ENCODE measurements at places on chromosomes 4 and X.

DNA sequence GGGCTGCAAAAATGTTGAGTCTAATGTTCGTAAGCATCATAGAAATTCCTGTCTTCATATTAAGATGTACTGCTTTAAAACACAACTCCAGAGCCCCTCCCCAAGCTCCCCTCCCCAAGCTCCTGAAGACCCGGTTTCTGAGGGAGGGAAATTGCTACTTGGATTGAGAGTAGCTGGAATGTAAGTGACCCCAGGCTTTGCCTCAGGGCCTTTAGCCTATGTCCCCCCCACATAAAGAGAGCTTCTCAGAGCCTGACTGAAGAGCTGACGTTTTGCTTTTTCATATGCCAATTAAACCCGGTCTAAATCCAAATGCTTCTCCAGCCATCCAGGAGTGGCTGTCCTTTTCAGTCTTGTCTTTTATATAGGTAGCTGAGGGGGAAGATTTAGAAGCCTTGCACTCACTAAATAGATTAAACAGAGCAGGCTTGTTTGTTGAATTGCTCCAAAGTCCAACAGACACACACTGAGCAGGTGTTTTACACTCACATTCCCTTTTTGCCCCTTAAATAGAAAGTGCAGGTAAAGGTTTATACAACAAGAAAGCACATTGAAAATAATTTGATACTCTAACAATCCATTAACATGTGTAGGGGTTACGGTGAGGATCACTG, 19.6 kb downstream of the ARX start:
- no peak overlapping the region for H3K4me3 ChIP-seq
- no peaks in the 10 kb centered on the region for H3K4me1 ChIP-seq
- H3K36me3 ChIP-seq, result no peaks in the 10 kb centered on the region
- no peak for DNase-seq

GRCh38 chr4:74431113-74431826, 13.7 kb upstream of the AREG start:
- no peaks in the 10 kb centered on the region for H3K27me3 ChIP-seq
- H3K4me1 ChIP-seq, result no peaks in the 10 kb centered on the region
- H3K27ac ChIP-seq, result no peak overlapping the region

DNA sequence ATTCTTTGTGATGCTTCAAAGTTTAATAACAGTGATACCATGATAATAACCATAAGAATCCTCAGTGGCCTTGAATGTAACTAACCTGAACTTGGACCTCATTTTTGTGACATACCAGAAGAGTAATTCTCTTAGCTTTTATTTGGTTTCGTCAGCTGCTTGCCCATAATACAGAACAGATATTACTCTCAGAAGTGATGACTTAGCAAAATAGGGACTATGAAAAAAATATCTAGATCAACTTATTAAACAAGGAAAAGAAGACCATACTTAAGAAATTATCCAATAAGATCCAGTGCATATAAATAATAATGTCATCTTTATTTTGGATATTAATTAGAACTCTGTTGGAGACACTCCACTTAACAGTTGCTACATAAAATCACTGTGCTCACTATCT, 236.9 kb upstream of the GPC4 start:
- H3K4me1 ChIP-seq, result peaks cover 15% of the 10 kb centered on the region
- no peak for DNase-seq
- no peak overlapping the region for H3K27ac ChIP-seq
- no peaks in the 10 kb centered on the region for H3K27me3 ChIP-seq
- no peaks in the 10 kb centered on the region for H3K36me3 ChIP-seq

DNA sequence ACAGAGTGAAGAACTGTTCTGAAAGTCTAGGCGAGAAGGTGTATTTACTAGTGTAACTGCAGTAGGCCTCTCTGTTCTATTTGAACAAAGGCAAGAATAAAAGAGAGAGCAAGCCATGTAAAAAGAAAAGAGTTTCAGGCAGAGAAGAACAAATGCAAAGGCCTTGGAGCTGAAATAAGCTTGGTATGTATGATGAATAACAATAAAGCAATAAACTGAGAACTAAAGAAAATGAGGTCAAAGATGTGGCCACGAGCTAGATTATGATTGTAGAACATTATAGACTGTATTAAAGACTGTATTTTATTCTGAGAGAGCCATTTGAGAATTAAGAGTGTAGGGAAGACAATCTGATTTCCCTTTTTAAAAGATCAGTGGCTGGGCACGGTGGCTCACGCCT, 160.5 kb downstream of the LRBA start:
- DNase-seq, result no peak
- H3K4me3 ChIP-seq, result no peak overlapping the region
- H3K36me3 ChIP-seq, result no peaks in the 10 kb centered on the region
- H3K27ac ChIP-seq, result no peak overlapping the region
- H3K27me3 ChIP-seq, result no peaks in the 10 kb centered on the region
- no peaks in the 10 kb centered on the region for H3K4me1 ChIP-seq

GRCh38 chrX:81231476-81231875, 29.6 kb downstream of the SH3BGRL start:
- H3K4me3 ChIP-seq, result no peak overlapping the region
- H3K36me3 ChIP-seq, result no peaks in the 10 kb centered on the region

GRCh38 chr4:139834226-139834662, 168.6 kb downstream of the MGST2 start:
- H3K36me3 ChIP-seq, result no peaks in the 10 kb centered on the region
- H3K4me1 ChIP-seq, result no peaks in the 10 kb centered on the region
- no peaks in the 10 kb centered on the region for H3K27me3 ChIP-seq
- no peak for DNase-seq

DNA sequence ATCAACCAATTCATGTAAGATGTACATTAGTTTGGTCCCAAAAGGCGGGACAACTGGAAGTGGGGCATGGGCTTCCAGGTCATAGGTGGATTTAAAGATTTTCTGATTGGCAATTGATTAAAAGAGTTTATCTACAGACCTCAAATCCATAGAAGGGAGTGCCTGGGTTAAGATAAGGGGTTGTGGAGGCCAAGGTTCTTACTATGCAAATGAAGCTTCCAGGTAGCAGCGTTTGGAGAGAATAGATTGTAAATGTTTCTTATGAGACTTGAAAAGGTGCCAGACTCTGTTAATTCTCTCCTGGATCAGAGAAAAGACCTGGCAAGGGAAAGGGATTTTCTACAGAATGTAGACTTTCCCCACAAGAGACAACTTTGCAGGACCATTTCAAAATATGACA, 2.4 kb downstream of the MGST2 start:
- peaks cover 29% of the 10 kb centered on the region for H3K4me1 ChIP-seq
- no peak for DNase-seq
- H3K36me3 ChIP-seq, result no peaks in the 10 kb centered on the region
- no peaks in the 10 kb centered on the region for H3K27me3 ChIP-seq
- no peak overlapping the region for H3K4me3 ChIP-seq

DNA sequence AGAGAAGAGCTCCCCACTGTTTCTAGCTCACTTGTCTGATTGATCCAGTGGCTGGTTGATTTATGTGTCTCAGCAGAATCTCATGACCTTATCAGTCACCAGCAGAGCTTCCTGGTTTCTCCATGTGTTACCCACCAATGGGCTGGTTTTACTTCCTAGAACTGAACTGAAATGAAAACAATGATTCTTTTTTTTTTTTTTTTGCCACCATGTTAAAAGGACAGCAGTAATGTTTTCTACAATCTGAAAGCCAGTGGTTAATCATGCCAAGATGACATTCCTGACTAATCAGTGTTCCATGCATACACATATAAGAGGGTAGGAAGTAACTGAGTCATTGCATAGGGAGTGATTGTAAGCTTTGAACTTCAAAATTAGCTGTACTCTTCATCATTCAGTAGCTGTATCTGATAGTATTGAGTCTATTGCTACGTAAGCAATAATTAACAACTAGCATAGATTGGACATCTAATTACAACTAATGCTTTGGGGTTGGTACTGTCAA, 67.7 kb downstream of the SLC4A4 start:
- no peak for DNase-seq
- no peaks in the 10 kb centered on the region for H3K4me1 ChIP-seq
- H3K27me3 ChIP-seq, result no peaks in the 10 kb centered on the region

- DNase-seq, result no peak
- H3K4me3 ChIP-seq, result no peak overlapping the region
- no peaks in the 10 kb centered on the region for H3K4me1 ChIP-seq
- no peaks in the 10 kb centered on the region for H3K27me3 ChIP-seq
- H3K27ac ChIP-seq, result no peak overlapping the region
These were observed 195.7 kb upstream of the CASK start for GRCh38 chrX:42119076-42119475.

DNA sequence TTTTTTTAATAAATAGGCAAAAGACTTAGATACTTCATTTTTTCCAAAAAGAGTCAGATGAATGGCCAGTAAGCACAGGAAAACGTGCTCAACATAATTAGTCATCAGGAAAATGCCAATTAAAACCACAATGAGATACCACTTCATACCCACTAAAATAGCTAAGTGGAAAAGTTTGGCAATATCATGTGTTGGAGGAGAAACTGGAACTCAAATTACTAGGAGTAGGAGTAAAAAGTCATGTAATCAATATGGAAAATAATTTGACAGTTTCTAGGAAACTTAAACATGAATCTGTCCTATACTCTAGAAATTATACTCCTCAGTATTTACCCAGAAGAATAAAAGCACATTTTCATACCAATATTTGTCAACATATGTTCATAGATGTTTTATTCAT, 449.8 kb downstream of the INPP4B start:
- no peak overlapping the region for H3K4me3 ChIP-seq
- DNase-seq, result no peak
- H3K27me3 ChIP-seq, result no peaks in the 10 kb centered on the region
- no peaks in the 10 kb centered on the region for H3K36me3 ChIP-seq
- H3K27ac ChIP-seq, result no peak overlapping the region

- no peaks in the 10 kb centered on the region for H3K36me3 ChIP-seq
- H3K4me3 ChIP-seq, result no peak overlapping the region
- H3K27me3 ChIP-seq, result no peaks in the 10 kb centered on the region
- no peak overlapping the region for H3K27ac ChIP-seq
- H3K4me1 ChIP-seq, result no peaks in the 10 kb centered on the region
These were observed 14.3 kb downstream of the FAM9C start for GRCh38 chrX:13029887-13030771.

DNA sequence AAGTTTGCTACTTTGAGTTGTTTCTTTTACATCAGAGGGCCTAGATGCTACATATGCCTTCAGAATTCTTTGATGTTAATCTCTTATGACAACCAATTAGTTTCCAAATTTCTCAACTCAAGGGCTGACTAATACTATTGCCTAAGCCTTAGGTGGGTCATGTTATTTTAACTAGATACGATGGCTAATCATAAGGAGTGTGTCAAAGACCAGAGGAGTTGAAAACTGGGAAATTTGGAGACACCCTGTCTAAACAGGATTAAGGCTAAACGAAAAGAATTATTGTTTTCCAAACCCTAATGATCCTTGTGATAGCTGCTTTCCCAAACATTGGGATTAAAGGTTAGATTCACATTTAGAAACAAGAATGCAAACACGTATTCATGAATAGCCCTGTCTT, 228.5 kb downstream of the PCDH7 start:
- no peak for DNase-seq
- no peak overlapping the region for H3K27ac ChIP-seq
- no peak overlapping the region for H3K4me3 ChIP-seq
- H3K36me3 ChIP-seq, result no peaks in the 10 kb centered on the region

- H3K27me3 ChIP-seq, result no peaks in the 10 kb centered on the region
- no peak overlapping the region for H3K27ac ChIP-seq
- no peak overlapping the region for H3K4me3 ChIP-seq
- DNase-seq, result no peak
- no peaks in the 10 kb centered on the region for H3K4me1 ChIP-seq
- no peaks in the 10 kb centered on the region for H3K36me3 ChIP-seq
These were observed 11.9 kb upstream of the HMGB2 start for GRCh38 chr4:173346074-173346473.

- peaks cover 8% of the 10 kb centered on the region for H3K36me3 ChIP-seq
- no peak overlapping the region for H3K4me3 ChIP-seq
- no peaks in the 10 kb centered on the region for H3K27me3 ChIP-seq
- no peak for DNase-seq
These were observed 27.3 kb downstream of the NELFA start for GRCh38 chr4:1981251-1982058.

- no peak for DNase-seq
- H3K27ac ChIP-seq, result no peak overlapping the region
- H3K27me3 ChIP-seq, result no peaks in the 10 kb centered on the region
- no peak overlapping the region for H3K4me3 ChIP-seq
- H3K4me1 ChIP-seq, result no peaks in the 10 kb centered on the region
These were observed 56.0 kb upstream of the BMPR1B start for GRCh38 chr4:94701631-94702300.

GRCh38 chr4:152045449-152045806, 284.6 kb upstream of the GATB start:
- no peaks in the 10 kb centered on the region for H3K36me3 ChIP-seq
- H3K27me3 ChIP-seq, result no peaks in the 10 kb centered on the region
- no peaks in the 10 kb centered on the region for H3K4me1 ChIP-seq
- peak overlapping the region; percentile 26 for H3K4me3 ChIP-seq
- no peak for DNase-seq

- H3K36me3 ChIP-seq, result no peaks in the 10 kb centered on the region
- DNase-seq, result no peak
- no peaks in the 10 kb centered on the region for H3K4me1 ChIP-seq
- no peaks in the 10 kb centered on the region for H3K27me3 ChIP-seq
These were observed 11.2 kb upstream of the YIPF7 start for GRCh38 chr4:44662623-44663005.

DNA sequence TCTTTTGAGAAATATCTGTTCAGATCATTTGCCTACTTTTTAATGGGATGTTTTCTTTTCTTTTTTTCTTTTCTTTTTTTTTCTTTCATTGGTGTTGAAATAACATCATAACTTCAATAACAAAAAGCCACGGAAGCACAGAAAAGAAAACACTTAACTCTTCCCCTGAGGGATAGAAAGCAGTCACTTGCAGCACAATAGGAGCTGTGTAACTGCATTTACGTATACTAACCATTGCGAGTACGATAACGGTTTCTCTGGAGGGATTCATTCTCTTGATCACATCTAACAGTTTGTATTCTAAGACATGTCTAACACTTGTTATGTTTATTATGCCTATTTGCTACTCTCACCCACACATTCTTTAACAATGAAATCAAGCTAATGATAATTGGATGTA, 27.3 kb downstream of the C4orf46 start:
- H3K4me1 ChIP-seq, result no peaks in the 10 kb centered on the region
- no peak overlapping the region for H3K4me3 ChIP-seq
- H3K27me3 ChIP-seq, result no peaks in the 10 kb centered on the region
- no peak overlapping the region for H3K27ac ChIP-seq

- no peak overlapping the region for H3K27ac ChIP-seq
- no peak for DNase-seq
- H3K27me3 ChIP-seq, result no peaks in the 10 kb centered on the region
- H3K4me1 ChIP-seq, result no peaks in the 10 kb centered on the region
- H3K4me3 ChIP-seq, result no peak overlapping the region
- no peaks in the 10 kb centered on the region for H3K36me3 ChIP-seq
These were observed 220.6 kb upstream of the WDFY3 start for GRCh38 chr4:85187106-85187505.

DNA sequence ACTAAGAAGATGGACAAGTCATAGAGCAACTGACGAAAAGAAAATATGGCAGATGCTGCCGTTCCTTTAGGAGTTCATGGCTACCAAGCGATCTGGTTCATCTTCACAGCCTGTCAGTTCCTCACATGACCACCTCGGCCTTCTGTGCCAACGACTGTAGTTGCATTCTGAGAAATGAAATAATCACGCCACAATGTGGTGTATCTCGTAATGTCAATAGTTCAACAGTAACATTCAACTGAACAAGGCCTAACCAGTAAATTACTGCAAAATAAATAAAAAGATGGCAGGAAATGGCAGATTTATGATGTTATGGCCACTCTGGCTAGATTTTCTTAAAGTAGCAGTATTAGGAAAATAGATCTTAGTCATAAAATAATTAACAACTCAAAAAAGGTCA, 4.4 kb downstream of the GPRIN3 start:
- DNase-seq, result no peak
- no peaks in the 10 kb centered on the region for H3K36me3 ChIP-seq
- no peak overlapping the region for H3K4me3 ChIP-seq

All from pancreas (tissue), 10 donors.